ENCODE measurements at places on chromosomes 7 and 10.

- no peak for DNase-seq
These were observed 97.7 kb downstream of the CREB5 start for GRCh38 chr7:28510026-28510369.

DNA sequence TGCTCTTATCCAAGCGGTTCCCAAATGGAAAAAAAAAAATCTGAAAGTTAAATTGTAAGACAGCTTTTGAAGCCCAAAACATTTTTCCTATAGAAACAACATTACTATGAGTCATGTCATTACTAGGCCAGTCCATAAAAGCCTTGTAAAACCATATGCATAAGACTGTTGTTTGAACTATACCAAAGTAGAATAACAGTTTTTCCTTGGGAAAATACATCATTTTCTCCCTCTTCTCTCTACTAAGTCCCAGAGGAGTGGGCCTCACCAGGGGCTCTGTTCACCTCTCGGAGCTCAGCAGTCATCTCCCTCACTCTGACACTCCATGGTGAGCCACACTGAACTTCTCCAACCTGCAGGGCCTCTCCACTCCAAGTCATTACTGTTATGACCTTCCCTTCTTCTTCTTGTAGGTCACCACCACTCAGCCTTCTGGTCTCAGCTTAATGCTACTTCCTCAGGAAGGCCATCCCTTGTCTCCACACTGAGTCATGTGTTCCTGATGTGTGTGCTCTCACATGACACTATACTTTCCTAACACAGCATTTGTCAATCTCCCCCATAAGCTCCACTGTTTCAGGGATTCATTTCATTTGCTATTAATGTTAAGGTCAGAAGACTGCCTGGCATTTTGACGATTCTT is 32.5 kb downstream of the ZNF438 start:
- DNase-seq: no peak

- no peak for DNase-seq
These were observed 82.6 kb downstream of the CPEB3 start for GRCh38 chr10:92208157-92208720.

DNA sequence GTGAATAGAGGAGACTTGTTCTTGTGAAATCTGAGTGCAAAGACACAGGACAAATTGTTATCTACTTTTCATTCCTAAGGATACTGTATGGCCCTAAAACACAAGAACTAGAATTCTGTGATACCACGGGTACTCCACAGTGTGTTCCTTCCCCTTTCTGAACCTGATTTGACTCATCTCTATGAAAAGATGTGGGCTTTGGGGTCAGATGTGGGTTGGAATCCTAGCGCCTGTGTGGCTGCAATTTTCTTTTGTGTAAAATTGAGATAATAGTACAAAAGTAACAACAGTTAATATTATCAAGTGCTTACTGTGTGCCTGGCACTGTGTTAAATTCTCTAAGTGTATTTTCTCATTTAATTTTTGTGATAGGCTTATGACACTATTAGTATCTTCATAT is 8.1 kb downstream of the SRGN start:
- no peak for DNase-seq

- DNase-seq: no peak
These were observed 446.5 kb upstream of the FOXK1 start for GRCh38 chr7:4235596-4235995.

- no peak for DNase-seq
These were observed 754.2 kb downstream of the GRID1 start for GRCh38 chr10:85612378-85612775.

- no peak for DNase-seq
These were observed 4.4 kb downstream of the SMIM30 start for GRCh38 chr7:113113912-113114311.

DNA sequence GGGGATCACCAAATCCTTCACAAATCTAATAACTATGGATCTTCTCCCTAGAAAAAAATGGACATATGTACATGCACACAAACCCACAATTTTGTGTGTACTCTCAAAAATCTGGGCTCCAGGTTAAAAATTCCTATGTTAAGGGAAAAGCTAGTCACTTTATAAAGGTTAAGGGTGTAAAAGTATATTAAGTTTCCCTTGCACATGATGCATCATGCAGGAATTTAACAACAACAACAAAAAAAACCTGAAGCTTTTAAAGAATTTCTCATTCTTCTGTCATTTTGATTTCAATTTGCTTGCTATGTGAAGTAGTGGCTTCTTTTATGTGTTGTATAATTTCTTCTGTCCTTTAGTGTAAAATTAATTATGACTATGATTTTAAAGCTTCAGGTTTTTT is 123.7 kb downstream of the CNOT4 start:
- no peak for DNase-seq

GRCh38 chr7:73939528-73939927 is 78.6 kb downstream of the TMEM270 start:
- DNase-seq: no peak

DNA sequence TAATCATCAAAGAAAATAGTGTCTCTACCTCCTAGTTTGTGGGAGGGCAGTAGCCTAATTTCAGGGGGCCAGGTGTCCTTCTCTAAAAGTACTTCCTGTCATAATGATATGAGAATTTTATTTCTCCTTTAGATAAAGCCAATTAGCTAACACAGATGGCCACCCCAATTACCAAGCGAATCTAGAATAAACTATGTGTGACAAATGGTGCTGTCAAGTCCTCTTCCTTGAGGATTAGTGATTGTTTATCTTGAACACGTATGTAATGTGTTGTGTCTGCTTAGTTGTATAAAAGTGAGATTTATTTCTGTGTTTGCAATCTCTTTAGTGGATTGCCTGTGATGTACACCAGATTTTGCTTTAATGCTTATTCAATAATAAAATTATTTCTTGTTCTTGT is 1120.0 kb downstream of the SORCS1 start:
- DNase-seq: no peak

GRCh38 chr7:141990011-141990725 is 5.5 kb upstream of the MGAM start:
- no peak for DNase-seq

DNA sequence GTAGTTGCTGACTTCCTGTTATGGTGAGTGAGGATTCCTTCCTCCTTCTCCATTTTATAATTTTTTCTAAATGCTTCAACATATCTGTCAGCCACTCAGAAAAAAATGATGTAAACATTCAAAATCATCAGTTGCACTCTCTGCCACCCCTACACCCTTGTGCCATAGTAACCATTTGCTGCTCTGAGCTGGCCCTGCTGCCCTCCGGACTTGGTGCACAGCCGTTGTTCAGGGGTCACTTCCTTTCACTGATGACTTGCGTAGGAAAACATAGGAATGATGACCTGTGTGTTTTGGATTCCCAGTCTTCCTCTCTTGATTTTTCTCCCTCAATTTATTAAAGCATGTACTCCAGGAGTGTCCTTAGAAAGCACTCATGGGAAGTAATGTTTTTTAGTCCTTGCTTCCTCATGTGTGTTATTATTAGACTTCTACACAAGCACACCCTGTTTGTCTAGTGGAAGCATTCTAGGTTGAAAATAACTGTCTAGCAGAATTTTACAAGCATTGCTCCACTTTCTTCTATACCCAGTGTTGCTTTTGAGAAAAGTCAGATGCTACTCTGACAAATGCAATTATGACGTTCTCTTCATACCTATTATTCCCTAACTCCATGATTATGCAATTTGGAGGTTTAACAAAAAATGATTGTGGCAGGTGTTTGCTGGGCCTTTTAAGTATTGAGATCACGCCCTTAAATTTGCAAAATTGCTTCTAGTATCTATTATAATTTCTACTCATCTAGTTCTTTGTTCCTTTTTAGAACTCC is 62.6 kb upstream of the MTPN start:
- no peak for DNase-seq

- DNase-seq: no peak
These were observed 87.5 kb upstream of the GJD4 start for GRCh38 chr10:35517431-35518181.

DNA sequence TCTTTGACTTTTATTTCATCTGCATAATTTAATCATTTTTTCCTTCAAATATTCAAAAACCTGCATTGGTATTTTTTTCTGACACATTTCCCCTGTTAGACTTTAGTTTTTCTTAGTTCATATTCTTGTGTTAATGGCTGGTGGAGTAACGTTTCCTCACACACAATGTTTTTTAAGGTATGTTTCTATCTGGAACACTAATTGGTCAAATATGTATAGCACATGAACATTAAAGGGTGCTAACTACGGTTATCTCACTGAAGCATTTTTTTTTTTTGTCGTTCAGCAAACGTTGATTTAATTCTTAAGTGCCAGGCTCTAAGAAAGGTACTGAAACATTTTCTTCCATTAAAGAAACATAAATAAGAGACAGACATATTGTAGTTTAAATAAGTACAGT is 87.7 kb downstream of the PTPRZ1 start:
- no peak for DNase-seq

- DNase-seq: no peak
These were observed 192.9 kb upstream of the VSTM2A start for GRCh38 chr7:54349229-54349628.

DNA sequence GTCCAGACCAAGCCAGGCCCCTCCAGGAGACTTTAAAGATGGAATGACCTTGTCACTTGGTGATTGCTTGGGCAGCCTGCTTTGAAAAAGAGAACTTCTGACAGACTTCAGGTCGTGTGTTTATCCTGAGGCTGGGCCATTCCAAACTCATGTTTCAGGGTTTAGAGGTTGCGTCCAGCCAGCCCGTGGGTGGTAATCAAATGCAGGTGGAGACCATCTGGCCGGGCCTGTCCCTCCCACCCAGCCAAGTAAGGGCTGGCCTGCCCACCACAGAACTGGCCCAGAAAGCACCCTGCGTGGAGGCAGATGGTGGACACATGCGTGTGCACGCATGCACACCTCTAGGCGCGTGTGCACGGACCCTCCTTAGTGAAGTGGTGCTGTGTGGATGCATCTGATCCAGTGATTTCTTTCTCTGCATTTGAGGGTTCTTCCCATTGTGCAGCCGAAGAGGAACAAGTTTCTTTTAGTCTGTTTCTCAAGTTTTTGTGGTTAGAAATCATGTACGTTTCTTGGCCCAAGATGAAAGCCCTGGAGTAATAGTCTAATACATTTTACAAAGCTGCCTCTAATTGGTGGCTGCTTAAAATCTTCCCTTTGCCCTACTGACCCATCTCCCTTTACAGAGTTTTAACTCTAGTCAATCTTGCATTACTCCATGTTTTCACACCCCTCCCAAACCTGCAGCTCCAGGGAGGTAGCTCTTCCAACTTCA is 43.0 kb downstream of the SUFU start:
- DNase-seq: no peak

GRCh38 chr7:40644454-40645188 is 509.8 kb downstream of the SUGCT start:
- no peak for DNase-seq

DNA sequence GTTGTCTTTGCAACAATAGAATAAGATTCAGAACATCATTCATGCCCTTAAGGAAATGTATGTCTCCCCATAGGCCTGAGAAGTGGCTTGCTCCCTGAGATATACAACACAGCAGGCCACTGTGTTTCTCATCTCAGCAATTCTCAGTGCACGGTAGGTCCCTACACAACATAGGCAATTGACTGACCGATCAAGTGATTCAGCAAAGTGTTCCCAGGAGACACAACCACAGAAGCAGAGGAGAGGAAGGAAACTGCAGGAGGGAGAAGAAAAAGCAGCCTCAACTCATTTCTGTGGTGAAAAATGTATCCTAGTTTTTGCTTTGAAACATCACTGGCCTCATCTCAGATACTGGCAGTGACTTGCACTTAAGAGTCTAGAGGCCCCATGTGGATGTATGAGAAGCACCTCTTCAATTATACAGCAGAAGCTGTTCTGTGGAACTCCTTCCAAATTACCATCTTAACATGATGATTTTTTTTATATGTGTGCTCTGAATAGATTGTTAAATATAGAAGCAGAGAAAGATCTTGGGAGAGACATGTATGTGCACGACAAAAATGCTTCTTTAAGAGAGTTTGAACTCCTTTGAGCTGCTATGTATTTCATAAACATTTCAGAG is 306.8 kb downstream of the XPNPEP1 start:
- DNase-seq: no peak

DNA sequence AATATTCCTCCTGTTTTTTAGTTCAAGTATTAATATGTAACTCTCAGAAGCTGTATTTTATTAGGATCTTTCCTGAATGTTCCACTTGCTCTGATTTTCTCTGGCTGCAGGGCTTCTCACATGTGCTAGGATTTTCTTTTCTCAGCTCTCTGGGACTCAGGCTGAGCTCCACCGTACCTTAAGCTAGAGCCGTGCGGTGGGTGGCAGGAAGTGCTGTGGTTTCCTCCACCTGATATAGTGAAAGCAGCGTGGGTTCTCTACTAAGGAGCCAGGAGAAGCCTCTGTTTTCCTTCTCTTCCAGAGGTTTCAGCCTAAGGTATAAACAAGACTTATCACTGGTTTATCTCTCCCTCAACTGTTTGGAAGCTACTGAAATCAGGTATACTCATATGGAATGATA is 433.6 kb downstream of the NRG3 start:
- no peak for DNase-seq

- no peak for DNase-seq
These were observed 58.4 kb upstream of the ETV1 start for GRCh38 chr7:14047709-14048399.

DNA sequence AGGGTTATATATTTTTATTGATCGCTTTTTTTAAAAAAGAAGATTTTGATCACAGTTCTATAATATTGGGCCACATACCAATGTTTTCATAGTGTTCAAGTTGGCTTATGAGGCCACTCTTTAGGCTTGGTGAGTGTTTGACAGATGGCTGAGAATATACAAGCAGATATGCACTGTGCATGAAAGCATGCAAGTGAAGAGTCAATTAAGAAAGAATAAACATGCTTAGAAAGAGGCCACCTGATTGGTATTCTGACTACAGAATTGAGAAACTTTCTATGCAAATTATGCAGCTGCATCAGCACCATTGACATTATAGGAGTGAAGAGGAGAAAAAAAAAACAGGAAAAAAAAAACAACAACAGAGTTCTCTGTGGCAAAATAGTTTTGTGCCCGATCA is 39.9 kb downstream of the CABCOCO1 start:
- DNase-seq: no peak

DNA sequence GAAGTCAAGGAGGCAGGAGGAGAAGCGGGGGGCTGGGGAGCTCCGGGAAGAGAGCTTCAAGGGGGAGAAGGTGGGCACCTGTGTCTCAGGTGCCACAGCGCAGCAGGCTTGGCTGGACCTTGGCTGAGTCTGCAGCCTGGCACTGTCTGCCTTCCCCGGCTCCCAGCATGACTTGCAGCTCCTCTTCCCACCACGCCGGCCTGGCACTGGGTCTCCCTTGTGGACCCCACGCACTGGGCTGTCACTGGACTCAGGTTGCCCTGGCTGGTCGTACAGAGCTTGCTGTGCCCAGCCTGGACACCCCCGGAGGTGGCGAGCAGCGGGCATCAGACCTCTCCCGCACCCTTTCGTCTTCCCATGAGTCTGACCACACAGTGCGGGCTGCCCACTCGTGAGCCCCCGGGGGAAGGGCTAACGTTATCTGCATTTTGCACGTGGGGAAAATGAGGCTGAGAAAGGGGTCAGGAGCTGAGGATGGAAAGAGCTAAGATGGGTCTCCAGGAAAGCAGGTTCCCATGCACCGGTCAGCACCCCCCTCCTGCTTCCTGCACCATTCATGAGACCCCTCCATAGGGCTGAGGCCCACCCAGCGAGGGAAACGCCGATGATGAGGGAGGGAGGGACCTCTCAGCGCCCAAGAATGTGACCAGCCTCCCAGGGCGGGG is 40.3 kb upstream of the PSMG3 start:
- no peak for DNase-seq

- DNase-seq: no peak
These were observed 5.7 kb downstream of the FRAT2 start for GRCh38 chr10:97328646-97329453.
